ENCODE measurements at places on chromosomes 1 and 21.

DNA sequence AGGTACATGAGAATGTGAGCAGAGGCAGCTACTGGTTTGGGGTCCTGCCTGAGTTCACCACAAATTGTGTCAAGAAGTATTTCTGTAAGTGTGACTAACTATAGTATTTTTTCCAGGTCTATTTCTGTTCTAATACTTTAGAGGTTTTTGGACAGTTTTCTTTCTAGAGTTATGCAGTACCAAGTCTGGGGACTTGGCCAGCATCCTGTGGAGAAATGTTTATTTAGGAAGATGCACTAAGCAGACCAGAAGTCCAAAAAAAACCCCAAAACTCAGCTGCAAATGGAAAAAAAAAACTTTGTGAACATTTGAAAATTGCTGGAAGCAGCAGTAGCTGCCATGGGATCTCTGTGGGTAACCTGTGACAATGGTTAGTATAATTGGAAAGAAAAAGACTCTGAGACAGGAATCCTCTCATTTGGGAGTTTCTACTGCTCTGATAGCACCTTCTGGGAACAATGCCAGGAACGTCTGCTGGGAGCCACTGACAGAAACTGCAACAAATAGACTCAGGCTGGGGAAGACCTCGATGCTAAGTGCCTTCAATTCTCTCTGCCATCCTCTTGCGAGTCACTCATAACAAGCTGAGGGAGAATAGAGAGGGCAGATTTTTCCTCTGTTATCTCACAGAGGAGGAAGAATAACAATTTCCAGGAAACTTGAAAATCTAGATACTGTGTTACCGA is 37.6 kb downstream of the OR10R2 start:
- no peak for DNase-seq

- DNase-seq = no peak
Measured at GRCh38 chr1:245261786-245262185, 107.0 kb downstream of the KIF26B start.

DNA sequence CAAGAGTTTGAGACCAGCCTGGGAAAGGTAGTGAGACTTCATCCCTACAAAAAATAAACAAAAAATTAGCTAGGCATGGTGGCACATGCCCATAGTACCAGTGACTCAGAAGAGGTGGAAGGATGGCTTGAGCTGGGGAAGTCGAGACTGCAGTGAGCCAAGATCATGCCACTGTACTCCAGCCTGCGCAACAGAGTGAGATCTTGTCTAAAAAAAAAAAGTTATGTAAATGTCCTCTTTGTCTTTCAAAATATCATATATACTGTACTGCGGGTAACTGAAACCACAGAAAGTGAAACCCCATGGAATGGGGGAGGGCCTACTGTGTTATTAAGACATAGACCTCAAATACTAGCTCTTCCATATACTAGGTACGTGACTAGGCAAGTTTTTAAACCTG is 20.8 kb downstream of the ACADM start:
- DNase-seq = no peak

GRCh38 chr1:194846488-194846887 is 1660.1 kb upstream of the B3GALT2 start:
- no peak for DNase-seq

DNA sequence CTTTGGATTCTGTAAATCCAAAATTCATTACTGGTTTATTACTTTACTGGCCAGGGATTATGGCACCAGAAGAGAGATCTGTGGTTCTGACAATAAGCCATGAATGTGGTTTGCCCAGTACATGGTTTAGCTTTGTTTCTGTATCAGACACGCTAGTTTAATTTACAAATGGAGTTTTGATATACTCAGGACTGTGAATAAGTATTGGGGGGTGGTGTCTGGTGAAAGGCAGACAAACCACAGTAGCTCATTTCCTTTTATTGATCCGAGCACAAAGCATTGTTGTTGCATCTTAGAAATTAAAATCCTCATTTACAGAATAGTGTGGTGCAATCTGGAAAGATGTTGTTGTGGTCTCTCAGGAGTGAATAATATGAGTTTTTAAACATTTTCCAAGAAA is 96.0 kb downstream of the ST6GALNAC3 start:
- DNase-seq = no peak

GRCh38 chr1:9844106-9844505 is 20.3 kb upstream of the CLSTN1 start:
- DNase-seq = no peak

DNA sequence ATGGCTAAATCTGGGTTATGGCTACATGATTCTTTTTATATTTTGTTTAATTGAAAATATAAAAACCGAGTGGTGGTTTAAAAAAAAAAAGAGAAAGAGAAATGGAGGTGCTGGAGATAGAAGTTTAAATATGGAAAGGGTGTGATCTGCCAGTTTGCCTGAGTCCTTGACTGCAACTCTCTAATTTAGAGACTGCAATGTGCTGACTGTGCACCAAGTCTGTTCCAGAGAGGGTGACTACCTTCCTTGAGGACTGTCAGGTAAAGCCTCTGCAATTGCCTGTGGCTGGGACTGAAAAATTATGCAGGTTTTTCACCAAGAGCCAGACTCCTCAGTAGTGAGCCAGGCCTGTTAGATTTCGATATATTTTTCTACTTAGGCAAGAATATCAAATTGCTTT is 1326.3 kb downstream of the BRINP3 start:
- no peak for DNase-seq

- no peak for DNase-seq
Measured at GRCh38 chr1:240293706-240294105, 202.0 kb downstream of the FMN2 start.
